ENCODE measurements at places on chromosomes 1 and 21. TPM values are rescaled to one million over a fixed set of nuclear protein-coding genes. Genes with fewer than 3 reads are reported as not detected.

DNA sequence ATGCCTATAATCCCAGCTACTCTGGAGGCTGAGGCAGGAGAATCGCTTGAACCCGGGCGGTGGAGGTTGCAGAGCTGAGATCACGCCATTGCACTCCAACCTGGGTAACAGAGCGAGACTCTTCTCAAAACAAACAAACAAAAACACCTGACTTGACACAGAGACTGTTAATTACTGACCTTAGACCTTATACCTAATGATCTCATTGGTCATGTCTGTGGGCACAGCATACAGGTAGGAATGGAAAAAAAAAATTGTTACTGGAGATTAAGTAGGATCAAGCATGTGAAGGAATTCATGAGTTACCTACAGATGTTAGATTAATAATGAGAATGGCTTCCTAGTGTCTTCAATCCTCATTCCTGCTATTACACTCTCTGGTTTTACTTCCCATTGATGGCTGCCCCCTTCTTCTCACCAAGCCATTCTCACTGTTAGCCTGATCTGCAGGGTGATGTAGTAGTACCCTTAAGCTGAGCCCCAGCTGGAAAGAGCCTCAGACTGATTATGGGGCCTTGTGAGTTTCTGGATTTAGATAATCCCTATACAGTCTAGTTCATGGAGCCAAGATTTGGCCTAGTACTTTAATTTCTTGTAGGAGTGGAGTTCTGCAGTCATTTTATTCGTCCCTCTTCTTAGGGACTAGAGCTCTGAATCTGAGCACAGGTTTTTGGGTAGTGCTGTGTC, 8.8 kb downstream of the TBCE start:
- DNase-seq, result no peak

DNA sequence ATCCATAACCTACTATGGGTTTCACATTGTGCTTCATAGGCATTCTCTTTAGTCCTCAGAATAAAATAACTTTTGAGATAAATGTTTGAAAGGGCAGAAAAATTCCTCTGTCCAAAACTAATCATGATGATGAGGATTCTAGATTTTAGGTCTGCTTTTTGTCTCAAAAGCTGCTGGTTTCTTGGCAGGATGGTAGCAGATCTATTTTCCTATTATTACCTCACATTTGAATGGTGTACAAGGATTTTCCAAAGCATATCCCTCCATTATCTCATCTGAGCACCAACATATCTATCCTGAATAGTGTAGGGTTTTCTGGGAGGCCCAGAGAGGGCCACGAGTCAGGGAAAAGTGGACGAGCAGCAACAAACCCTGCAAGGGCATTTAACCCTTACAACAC, 201.9 kb downstream of the PLPP3 start:
- DNase-seq, result no peak

GRCh38 chr1:9593492-9594465, 5.1 kb downstream of the TMEM201 start:
- DNase-seq, result no peak

DNA sequence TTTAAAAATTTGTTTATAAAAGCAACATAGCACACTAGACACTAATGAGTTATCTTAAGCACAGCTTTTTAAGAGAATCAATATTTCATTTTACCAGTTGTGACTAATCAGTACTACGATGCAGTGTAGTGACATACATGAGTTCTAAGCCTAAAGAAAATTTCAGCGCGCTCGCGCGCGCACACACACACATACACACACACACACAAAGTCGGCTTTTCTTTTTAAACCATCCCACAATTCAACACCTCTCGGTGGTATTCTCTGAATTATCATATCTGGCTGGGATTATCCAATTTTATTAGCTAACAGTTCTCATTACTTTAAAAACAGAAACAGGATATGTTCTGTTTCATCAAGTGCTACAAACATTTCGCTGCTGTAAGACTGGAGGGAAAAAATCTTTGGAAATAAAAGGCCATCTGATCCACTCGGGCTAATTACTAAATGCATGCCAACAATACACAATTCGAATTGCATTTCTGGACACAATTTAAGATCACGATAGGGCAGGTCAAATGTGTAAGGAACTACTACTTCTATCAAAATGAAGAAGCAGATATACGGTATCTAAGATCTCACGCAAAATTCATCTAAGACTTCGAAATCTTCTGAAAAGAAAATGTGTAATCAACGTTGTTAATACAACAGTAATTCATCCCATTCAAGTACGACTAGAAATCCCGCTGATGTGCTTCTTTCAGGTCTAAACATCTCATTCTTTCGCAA, 1.2 kb downstream of the TUT4 start:
- peak; percentile 60 for DNase-seq

DNA sequence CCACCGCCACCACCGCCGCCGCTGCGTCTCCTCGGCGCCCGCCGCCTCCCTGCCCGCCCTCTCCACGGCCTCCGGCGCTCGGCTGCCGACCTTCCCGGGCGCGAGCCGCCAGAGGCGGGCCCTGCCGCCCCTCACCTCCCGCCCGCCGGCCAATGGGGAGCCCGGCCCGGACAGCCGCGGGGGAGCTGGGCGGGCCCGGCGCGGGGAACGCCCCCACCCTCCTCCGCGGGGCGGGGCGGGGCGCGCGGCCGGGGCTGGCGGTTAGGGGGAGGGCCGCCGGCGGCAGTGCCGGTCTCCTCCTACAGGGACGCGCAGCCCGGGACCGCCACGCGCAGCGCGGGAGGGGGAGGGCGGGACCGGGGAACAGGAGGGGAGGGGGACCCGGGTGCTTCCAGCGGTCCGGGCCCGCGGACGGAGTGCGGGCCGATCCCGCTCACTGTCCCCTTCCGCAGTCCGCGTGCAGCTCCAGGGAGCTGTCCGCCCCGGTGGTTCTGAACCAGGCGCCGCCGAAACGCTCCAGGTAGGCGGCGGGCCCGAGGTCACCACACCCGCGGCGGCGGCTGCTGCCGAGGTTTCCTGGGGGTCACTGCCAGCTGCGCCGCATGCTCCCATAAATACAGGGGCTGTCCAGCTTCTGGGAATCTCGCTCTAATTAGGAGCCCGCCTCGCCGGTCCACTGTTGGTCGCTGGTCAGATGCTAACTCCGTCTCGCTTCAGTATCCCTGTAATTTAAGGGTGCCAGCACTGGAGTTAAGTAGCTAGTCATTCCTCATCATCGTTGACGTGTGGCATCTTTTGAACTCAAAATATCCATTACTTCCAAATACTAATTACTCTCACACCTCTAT, at the start of gene PGBD5:
TSS of gene PGBD5 (minus strand) at position 87 of the 848 bp plus-strand sequence. CDS start 404 bp downstream, outside the sequence.
- DNase-seq, result peak; percentile 51

- DNase-seq, result no peak
Measured at GRCh38 chr1:19400875-19401534, 84.3 kb downstream of the CAPZB start.

DNA sequence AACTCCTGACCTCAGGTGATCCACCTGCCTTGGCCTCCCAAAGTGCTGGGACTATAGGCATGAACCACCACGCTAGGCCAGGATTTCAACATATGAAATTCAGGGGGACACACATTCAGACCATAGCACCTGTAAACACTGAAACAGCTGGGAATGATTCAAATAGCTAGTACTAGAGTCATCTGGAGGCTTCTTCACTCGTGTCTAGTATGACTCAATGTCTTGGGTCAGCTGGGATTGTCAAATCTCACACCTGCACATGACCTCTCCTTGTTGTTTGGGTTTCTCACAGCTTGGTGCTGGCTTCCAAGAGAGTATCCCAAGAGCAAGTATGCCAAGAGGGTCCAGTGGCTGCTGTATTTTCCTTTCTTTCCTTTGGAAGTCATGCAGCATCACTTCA, 75.1 kb downstream of the PGM1 start:
- no peak for DNase-seq

GRCh38 chr21:46667741-46668380, 32.4 kb downstream of the PRMT2 start:
- DNase-seq, result no peak

DNA sequence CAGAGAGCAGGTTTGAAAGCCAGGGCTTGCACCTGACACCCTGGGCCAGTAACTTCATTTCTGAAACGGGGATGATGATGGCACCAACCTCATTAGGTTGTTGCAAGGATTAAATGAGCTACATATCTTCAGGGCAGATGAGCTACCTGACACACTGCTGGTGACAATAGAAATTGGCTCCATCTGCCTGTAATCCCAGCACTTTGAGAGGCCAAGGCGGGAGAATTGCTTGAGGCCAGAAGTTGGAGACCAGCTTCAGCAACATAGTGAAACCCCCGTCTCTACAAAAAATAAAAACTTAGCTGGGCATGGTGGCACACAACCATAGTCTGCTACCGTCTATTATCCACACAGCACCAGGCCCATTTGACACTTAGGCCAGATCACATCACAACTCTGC, 6.3 kb upstream of the TTC39A start:
- DNase-seq, result no peak

DNA sequence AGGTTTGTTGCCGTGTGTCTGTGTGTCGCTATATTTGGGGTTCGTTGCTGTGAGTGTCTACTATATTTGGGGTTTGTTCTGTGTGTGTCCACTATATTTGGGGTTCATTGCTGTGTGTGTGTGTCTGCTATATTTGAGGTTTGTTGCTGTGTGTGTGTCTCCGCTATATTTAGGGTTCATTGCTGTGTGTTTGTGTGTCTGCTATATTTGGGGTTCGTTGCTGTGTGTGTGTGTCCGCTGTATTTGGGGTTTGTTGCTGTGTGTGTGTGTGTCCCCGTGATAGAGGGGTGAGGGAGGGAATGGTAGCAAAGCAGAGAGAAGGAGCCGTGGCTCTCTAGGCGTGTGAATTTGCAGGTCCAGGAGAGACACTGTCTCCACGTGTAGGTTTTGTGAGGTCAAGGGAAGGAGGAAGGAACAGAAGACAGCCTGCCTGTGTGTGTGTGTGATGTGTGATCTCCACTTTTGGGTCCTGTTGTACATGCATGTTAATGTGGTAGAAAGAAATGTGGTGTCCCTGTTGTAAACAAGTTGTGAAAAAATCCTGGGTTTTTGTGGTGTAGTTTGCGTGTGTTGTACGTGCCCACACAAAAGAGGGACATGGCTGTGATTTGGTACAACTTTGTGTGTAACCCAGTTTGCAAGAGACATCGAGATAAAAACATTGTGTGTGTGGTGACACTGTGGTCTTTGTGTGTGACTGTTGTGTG, 56.3 kb upstream of the ECE1 start:
- DNase-seq, result no peak

DNA sequence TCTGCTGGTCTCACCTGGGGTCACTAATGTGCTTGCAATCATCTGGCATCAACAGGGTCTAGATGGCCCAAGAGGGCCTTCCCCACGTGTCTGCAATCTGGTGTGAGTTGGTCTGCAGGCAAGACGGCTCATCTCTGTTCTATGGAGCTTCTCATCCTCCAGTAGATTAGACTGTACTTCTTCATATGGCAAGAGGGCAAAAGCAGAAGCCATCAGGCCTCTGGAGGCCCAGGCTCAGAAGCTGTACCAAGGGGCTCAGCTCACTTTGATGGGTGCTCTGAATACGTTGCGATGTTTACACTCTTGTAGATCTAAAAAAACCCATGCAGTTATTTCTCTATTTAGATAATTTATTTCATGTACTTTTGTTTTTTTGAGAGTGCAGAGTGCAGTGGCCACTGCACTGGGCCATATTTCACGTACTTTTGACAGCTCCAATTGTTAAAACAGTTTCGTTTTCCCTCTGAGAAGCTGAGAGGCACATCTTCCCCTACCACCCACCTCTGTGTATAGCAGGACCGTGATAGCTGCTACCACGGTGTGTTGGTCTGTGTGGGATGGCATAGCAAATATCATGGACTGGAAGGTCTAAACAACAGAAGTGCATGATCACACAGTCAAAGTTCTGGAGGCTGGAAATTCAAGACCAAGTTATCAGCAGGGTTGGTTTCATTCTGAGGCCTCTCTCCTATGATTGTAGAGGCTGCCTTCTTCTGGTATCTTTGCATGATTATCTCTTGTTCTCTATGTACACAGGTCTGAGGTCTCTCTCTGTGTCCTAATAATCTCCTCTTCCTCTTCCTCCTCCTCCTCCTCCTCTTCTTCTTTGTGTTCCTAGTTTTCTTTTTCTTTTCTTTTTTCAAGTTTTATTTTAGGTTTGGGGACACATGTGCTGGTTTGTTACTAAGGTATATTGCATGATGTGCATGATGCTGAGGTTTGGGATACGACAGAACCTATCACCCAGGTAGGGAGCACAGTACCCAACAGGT, 17.0 kb downstream of the CITED4 start:
- DNase-seq, result peak; percentile 20

DNA sequence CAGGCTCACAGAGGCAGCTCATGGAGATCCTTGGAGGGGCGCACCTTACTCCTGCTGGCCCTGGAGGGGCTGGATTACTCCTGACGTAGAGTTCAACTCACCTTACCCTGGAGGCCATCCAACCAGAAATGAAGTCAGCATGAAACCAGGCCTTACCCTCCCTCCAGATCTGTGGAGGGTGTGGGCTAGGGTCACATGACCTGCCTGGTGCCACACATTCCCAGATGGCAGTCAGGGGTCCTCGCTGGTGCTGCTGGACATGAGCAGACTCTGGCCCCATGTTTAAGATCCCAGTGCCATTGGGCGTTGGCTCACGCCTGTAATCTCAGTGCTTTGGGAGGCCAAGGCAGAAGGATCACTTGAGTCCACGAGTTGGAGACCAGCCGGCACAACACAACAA, 4.5 kb downstream of the C21orf58 start:
- no peak for DNase-seq

- no peak for DNase-seq
Measured at GRCh38 chr1:88731475-88732269, 47.6 kb downstream of the PKN2 start.

- no peak for DNase-seq
Measured at GRCh38 chr1:30422251-30422650, 301.1 kb downstream of the MATN1 start.

GRCh38 chr1:169931795-169932231, 38.1 kb upstream of the SCYL3 start:
- no peak for DNase-seq

GRCh38 chr1:162070094-162070748, 730 bp downstream of the NOS1AP start:
- no peak for DNase-seq

DNA sequence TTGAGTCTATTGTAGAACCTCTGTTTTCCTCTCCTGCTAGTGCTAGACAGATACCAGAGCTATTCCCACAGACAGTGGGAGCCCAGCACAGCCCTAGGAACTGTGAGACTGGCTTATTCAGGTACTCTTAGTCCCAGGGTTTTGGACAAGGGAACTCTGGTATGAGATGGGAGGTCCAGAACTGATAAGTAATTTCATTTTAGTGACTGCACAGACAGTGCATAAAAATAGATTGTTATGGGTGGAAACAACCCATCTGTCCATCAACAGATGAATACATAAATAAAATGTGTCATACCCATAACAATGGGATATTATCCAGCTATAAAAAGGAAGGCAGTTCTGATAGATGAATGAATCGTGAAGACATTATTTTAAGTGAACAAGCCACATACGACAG, 9.0 kb downstream of the EPS8L3 start:
- no peak for DNase-seq

- DNase-seq, result no peak
Measured at GRCh38 chr1:178411756-178412399, 84.9 kb downstream of the CLEC20A start.

GRCh38 chr1:192983349-192983980, 75.7 kb downstream of the UCHL5 start:
- no peak for DNase-seq

- DNase-seq, result no peak
Measured at GRCh38 chr1:208166340-208167138, 77.6 kb downstream of the PLXNA2 start.

Gene XPR1
- 11.6 TPM for total RNA-seq

Gene HRNR
- total RNA-seq, result not detected

Gene ADAM15
- 10.8 TPM for total RNA-seq

Gene ARHGEF19
- total RNA-seq, result 5.6 TPM

Gene ABCA4
- not detected for total RNA-seq

Gene STXBP3
- total RNA-seq, result 49.0 TPM

Gene FLG2
- total RNA-seq, result not detected

Gene ZNF362
- 22.6 TPM for total RNA-seq

Gene OR14K1
- total RNA-seq, result not detected

Gene OR10R2
- total RNA-seq, result not detected
